ENCODE measurements at places on chromosomes 1 and 21. TPM values are rescaled to one million over a fixed set of nuclear protein-coding genes. Genes with fewer than 3 reads are reported as not detected.
A peak's percentile ranks its signal among the peaks of the same experiment; 100 is the strongest.

DNA sequence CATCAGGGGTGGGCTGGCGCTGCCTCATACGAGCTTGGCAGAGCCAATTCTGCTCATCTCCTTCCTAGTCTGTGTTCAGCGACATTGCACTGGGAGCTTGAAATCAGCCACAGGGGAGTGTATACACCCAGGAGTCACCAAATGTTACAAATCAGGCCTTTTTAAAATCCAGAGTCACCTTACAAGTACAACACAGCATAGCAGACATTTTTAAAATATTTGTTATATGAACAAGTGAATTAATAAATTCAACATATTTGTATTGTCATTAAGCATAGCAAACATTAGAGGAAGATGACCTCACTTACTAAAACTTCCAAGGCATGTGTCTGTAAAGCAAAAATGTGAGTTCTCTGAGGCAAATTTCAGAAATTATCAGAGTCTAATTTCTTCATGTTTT is 210.0 kb downstream of the HLX start:
- H3K4me3 ChIP-seq = no peak overlapping the region
- no peaks in the 10 kb centered on the region for H3K36me3 ChIP-seq
- no peaks in the 10 kb centered on the region for H3K4me1 ChIP-seq

- DNase-seq = no peak
- peaks cover 5% of the 10 kb centered on the region for H3K36me3 ChIP-seq
- H3K4me3 ChIP-seq = peak overlapping the region; percentile 30
- H3K27me3 ChIP-seq = no peaks in the 10 kb centered on the region
- peaks cover 47% of the 10 kb centered on the region for H3K4me1 ChIP-seq
- H3K27ac ChIP-seq = peak overlapping the region; percentile 38
Measured at GRCh38 chr1:197778366-197778945, 3.2 kb upstream of the DENND1B start.

GRCh38 chr1:99348397-99349132 is 84.3 kb downstream of the PLPPR4 start:
- no peaks in the 10 kb centered on the region for H3K27me3 ChIP-seq
- no peak overlapping the region for H3K27ac ChIP-seq
- no peak overlapping the region for H3K4me3 ChIP-seq
- H3K4me1 ChIP-seq = no peaks in the 10 kb centered on the region

DNA sequence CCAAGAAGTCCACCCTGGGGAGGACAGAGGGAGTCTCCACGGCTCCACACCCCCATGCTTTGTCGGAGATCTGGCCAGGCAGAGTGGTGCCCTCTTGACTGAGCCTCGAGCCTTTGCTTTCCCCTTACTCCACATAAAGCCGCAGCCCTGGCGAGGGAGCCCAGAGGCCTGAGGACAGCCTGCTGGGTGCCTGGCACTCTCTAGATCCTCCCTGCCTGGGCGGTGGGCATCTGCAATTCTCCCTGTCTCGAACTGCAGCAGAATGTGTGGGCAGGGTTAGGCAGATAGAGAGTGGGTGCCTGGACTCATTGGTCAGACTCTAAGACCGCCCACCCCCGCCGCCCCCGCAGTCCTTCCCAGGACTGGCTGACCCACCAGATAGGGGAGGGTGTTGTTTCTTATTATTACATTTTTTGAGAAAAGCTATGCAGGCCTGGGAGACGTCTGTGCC is 13.9 kb downstream of the EPHX1 start:
- no peak overlapping the region for H3K27ac ChIP-seq
- H3K36me3 ChIP-seq = no peaks in the 10 kb centered on the region
- no peaks in the 10 kb centered on the region for H3K4me1 ChIP-seq

DNA sequence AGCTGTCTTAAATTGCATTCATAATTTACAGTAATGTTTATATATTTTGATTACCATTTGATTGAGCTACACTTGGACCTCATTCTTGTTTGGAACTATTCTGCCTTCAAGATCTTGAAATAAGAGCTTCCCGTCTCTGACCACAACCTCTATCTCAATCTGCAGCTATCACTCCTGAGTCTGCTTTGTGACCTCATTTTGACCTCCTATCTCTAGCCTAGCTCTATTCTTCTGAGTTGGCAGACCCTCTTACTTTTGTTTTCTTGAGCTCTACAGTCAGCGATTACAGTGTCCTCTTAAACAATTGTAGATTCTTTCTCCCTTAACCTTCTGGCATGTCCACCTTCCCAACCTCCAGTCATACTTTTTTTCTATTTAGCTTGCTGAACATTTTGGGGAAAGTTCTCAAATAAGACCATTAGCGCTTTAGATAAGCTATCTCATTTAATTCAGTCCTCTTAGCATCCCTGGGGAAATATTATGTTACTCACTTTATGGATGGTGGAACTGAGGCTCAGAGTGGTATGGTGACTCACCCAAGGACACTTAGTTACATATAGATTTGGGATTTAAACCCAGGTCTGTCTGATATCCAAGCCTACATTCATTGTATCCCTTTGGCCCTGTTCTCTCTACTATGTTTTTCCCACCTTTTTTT is 19.1 kb downstream of the RPAP2 start:
- H3K4me3 ChIP-seq = peak overlapping the region; percentile 3
- peak overlapping the region; percentile 63 for H3K27ac ChIP-seq
- DNase-seq = no peak
- H3K4me1 ChIP-seq = peaks cover 59% of the 10 kb centered on the region
- H3K27me3 ChIP-seq = no peaks in the 10 kb centered on the region

DNA sequence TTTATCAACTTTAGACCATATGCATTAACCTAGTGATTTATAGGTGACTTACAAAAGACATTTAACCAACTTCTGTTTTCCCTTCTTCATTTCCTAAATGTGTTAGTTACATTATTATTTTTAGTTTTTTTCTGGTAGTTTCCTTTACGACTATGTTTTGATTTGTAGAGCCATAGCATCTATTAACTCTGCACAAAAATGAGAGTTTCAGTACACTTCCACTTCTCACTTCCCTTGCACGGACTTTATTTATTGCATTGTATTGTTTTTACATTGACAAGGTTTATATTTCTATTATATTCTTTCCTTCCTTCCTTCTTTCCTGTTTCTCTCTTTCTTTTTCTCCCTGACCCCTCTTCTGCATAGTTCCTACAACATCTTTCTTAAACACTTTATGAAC is 14.7 kb downstream of the PKN2 start:
- H3K36me3 ChIP-seq = peaks cover 16% of the 10 kb centered on the region
- H3K27me3 ChIP-seq = no peaks in the 10 kb centered on the region
- H3K4me3 ChIP-seq = no peak overlapping the region
- H3K4me1 ChIP-seq = peaks cover 38% of the 10 kb centered on the region
- no peak for DNase-seq
- H3K27ac ChIP-seq = no peak overlapping the region

- H3K27me3 ChIP-seq = peaks cover 5% of the 10 kb centered on the region
- peak overlapping the region; percentile 61 for H3K4me3 ChIP-seq
- H3K27ac ChIP-seq = peak overlapping the region; percentile 56
Measured at GRCh38 chr1:1599030-1599934, 653 bp downstream of the FNDC10 start.

GRCh38 chr1:21239221-21239620 is 51.0 kb downstream of the ECE1 start:
- H3K27me3 ChIP-seq = no peaks in the 10 kb centered on the region
- peaks cover 55% of the 10 kb centered on the region for H3K36me3 ChIP-seq
- DNase-seq = peak; percentile 37
- peaks cover 6% of the 10 kb centered on the region for H3K4me1 ChIP-seq
- H3K27ac ChIP-seq = peak overlapping the region; percentile 64

DNA sequence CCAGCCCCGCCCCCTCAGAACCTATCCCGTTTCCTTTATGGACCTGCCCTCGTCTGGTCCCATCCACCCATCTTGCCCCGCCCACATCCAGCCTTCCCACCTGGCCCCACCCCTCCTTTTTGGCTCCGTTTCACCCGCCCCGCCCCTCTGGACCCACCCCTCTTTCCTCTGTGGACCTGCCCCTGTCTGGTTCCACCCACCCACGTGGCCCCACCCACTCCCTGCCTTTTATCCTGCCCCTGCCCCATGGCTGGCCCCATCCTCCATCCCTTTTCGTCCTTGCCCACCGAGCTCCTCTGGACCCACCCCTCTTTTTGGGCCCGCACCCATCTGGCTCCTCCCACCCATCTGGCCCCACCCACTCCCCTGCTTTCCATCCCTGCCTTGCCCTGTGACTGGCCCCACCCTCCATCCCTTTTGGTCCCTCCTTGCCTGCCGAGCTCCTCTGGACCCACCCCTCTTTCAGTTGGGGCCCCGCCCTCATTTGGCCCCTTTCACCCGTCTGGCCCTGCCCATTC is 177.3 kb downstream of the CAMTA1 start:
- H3K36me3 ChIP-seq = no peaks in the 10 kb centered on the region
- peak; percentile 82 for DNase-seq
- no peak overlapping the region for H3K27ac ChIP-seq
- peaks cover 37% of the 10 kb centered on the region for H3K27me3 ChIP-seq

- H3K36me3 ChIP-seq = no peaks in the 10 kb centered on the region
- DNase-seq = no peak
- H3K4me3 ChIP-seq = no peak overlapping the region
- no peaks in the 10 kb centered on the region for H3K4me1 ChIP-seq
- no peaks in the 10 kb centered on the region for H3K27me3 ChIP-seq
Measured at GRCh38 chr1:196302981-196303380, 305.3 kb downstream of the KCNT2 start.

DNA sequence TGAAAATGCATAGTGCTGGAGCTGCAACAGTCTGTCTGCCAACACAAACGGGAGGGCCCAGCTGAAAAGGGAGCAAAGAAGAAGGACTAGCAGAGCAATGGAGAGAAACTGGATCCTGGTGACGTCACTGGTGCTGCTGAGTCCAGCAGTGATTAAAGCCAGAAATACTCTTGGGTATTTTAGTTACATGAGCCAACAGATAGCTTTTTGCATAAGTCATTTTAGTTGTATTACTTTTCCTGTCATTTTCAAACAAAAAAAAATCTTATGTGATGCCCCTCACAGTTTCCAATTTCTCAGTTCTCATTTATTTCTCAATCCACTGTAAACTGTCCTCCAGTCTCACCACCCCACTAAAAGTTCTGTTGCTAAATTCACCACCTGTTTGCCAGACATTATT is 38.7 kb upstream of the NEK7 start:
- H3K4me3 ChIP-seq = no peak overlapping the region
- no peak overlapping the region for H3K27ac ChIP-seq

GRCh38 chr1:223179786-223180185 is 36.7 kb upstream of the TLR5 start:
- H3K4me3 ChIP-seq = no peak overlapping the region
- H3K27me3 ChIP-seq = peaks cover 4% of the 10 kb centered on the region
- no peak for DNase-seq
- no peak overlapping the region for H3K27ac ChIP-seq

DNA sequence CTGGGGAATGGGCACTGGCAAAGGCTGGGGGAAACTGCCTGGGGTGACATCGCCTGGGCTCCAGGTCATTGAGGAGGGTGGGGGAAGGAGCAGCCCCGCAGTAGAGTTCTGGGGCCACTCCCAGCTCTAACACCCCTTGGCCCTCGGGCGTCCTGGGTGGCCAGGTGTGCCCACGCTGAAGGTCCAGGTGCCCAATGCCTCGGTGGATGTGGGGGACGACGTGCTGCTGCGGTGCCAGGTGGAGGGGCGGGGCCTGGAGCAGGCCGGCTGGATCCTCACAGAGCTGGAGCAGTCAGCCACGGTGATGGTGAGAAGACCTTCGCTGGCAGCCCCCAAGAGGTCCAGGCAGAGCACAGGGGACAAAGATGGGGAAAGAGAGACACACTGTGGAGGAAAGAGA is 7.7 kb downstream of the NTRK1 start:
- H3K36me3 ChIP-seq = no peaks in the 10 kb centered on the region
- no peak overlapping the region for H3K4me3 ChIP-seq
- H3K27me3 ChIP-seq = peaks cover 21% of the 10 kb centered on the region

- peaks cover 10% of the 10 kb centered on the region for H3K36me3 ChIP-seq
- peaks cover 33% of the 10 kb centered on the region for H3K4me1 ChIP-seq
- H3K27me3 ChIP-seq = no peaks in the 10 kb centered on the region
- no peak overlapping the region for H3K27ac ChIP-seq
- no peak overlapping the region for H3K4me3 ChIP-seq
Measured at GRCh38 chr1:66384258-66384921, 149.6 kb upstream of the SGIP1 start.

DNA sequence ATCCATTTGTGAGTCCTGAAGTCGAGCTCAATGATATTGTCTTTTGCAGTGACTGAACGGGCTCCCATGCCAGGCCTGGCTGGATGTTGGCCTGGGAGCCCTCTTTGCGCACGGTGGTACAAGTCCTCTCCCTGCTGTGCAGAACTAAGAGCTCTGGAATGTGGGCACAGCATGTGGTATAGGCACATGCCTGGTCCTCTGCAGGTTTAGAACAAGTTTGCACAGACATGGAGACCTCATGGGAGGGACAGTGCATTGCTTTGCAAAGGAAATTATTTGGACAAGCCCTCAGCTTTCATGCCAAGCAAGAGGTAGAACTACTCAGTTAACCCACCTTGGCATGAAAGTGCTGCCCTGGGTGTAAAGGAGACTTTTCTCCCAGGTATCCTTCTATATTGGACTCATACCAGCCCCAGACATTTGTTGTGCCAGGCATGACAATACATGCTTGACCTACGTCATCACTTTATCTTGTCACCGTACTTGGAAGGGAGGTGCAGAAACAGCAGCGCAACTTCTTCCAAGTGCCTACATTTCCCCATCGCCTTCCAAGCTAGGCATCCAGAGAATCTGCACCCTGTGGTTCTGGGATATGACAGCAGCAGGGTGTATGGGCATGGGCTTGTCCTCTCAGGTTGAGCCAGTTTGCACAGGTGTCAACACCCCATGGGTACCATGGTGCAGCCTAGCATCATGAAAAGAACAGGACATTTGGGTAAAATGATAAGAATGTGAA is 37.6 kb upstream of the MRPS6 start:
- H3K36me3 ChIP-seq = no peaks in the 10 kb centered on the region
- no peak overlapping the region for H3K4me3 ChIP-seq

DNA sequence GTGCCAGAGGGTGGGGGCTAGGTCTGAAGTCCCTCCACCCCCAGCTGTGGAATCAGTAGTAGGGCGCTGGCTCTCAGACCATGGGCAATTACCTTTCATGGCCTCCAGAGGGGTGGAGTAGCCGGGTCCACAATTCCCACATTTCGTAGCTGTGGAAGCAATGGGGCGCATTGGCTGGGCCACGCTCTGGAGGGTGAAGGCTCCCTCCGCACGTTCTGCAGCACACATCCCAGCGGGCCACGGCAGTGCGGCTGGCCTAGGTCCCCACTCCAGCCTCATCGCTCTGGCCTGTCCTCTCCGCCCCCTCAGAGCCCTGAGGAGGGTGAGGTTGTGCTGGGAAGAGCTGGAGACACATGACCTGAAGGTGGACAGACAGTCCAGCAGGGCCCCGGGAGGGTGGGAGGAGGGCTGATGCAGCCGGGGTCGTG is 2.9 kb downstream of the SELENBP1 start:
- no peak overlapping the region for H3K27ac ChIP-seq
- H3K27me3 ChIP-seq = no peaks in the 10 kb centered on the region
- H3K36me3 ChIP-seq = no peaks in the 10 kb centered on the region
- no peak for DNase-seq
- H3K4me1 ChIP-seq = no peaks in the 10 kb centered on the region

The MINDY1 gene
- 16.4 TPM for total RNA-seq

The S100A12 gene
- total RNA-seq = not detected

The LCE2A gene
- total RNA-seq = not detected

The SLAMF7 gene
- total RNA-seq = 15.9 TPM

The RAB25 gene
- 0.52 TPM for total RNA-seq

The GBP7 gene
- not detected for total RNA-seq

The RPAP2 gene
- 31.6 TPM for total RNA-seq

All from activated CD4-positive, alpha-beta memory T cell treated with anti-CD3 and anti-CD28 coated beads for 36 hours (primary cell).